ENCODE measurements at places on chromosomes 12 and 14. TPM values are rescaled to one million over a fixed set of nuclear protein-coding genes. Genes with fewer than 3 reads are reported as not detected.

HOXC13 gene
- total RNA-seq, result 12.4 TPM

ZNF84 gene
- total RNA-seq, result 15.7 TPM

CIDEB gene
- total RNA-seq, result 0.47 TPM

PPP2R5C gene
- 68.6 TPM for total RNA-seq

PSMD9 gene
- 113 TPM for total RNA-seq

NDRG2 gene
- 3.4 TPM for total RNA-seq

MDGA2 gene
- total RNA-seq, result not detected

C1QL4 gene
- 3.4 TPM for total RNA-seq

DPPA3 gene
- total RNA-seq, result not detected

RERG gene
- total RNA-seq, result 0.47 TPM

LARP4 gene
- total RNA-seq, result 38.9 TPM

KRT83 gene
- 5.4 TPM for total RNA-seq

RFX4 gene
- not detected for total RNA-seq

GALNT16 gene
- total RNA-seq, result 3.6 TPM

TAS2R20 gene
- not detected for total RNA-seq

ZDHHC22 gene
- total RNA-seq, result 0.37 TPM

KRT81 gene
- total RNA-seq, result 3,731 TPM

ART4 gene
- not detected for total RNA-seq

TAS2R8 gene
- not detected for total RNA-seq

CD69 gene
- total RNA-seq, result not detected

AVPR1A gene
- total RNA-seq, result not detected

IL31 gene
- total RNA-seq, result not detected

CISTR gene
- not detected for total RNA-seq

RABGGTA gene
- 16.6 TPM for total RNA-seq

CLEC9A gene
- total RNA-seq, result not detected

CHGA gene
- total RNA-seq, result 2.1 TPM

PTCSC3 gene
- total RNA-seq, result not detected

FAM186B gene
- total RNA-seq, result 0.08 TPM

BATF gene
- not detected for total RNA-seq

TBPL2 gene
- total RNA-seq, result not detected

GALNT9 gene
- total RNA-seq, result 7.1 TPM

TRPV4 gene
- 0.10 TPM for total RNA-seq

WASHC3 gene
- total RNA-seq, result 33.0 TPM

RNASE4 gene
- total RNA-seq, result 5.4 TPM

TPPP2 gene
- not detected for total RNA-seq

ADAM21 gene
- total RNA-seq, result not detected

LRRC9 gene
- total RNA-seq, result not detected

LAG3 gene
- total RNA-seq, result 0.88 TPM

CLMN gene
- total RNA-seq, result 4.6 TPM
